ENCODE measurements at places on chromosomes 7 and 10.
A peak's percentile ranks its signal among the peaks of the same experiment; 100 is the strongest.

DNA sequence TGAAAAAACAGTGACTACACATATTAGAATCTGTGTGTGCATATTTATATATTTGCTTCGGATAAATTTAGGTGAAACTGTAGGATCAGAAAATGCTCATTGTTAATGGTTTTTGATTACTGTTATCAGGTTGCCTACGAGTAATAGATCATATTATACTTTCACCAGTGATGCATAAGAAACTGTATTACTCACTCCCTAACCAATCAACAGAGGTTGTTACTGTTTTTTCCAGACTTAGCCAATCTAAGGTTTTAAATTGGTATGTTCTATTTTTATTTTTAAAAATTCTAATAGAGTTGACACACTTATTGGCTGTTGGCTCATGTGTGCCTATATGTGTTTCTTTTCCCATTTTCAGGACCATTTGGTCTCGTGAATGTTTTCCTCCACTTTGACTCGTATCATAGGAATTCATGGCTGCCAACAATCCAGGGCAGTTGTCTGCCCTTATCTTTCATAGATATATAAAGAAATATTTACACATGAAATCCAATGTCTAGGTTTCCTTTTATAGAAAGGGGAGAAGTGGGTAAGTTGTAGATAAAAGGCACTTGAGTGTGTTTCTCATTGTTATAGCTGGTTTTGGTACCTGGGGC, 59.2 kb downstream of the ANLN start:
- DNase-seq, result no peak

DNA sequence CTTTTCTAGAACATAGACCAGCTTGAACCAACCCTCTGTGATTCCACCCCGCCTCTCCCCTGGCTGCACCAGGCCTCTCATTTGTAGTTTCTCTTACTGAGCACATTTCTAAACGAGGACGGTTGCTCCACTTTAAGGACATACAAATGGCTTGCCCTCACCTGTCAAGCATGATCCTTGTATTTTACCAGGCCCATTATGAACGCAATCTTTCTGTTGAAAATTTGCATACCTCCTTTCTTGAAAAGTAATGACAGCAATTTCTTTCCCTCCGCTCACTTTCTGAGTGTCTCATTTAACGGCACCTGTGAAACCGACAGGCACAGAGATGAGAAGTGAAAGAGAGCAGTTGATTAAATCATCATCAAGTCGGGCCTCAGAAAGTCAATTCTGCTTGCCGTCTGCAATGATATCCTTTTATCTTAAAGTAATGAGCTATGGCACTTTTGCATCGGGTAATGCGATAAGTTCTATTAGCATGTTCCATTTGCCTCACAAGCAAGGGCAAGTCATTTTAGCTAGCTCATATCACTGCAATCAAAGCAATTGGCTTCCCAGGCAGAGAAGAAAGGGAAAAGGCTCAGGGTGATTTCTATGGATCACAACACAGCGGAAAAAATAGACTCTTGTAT, 705.6 kb upstream of the GALNT17 start:
- no peak for DNase-seq

GRCh38 chr7:151866761-151867655, 9.9 kb downstream of the PRKAG2 start:
- DNase-seq, result no peak

DNA sequence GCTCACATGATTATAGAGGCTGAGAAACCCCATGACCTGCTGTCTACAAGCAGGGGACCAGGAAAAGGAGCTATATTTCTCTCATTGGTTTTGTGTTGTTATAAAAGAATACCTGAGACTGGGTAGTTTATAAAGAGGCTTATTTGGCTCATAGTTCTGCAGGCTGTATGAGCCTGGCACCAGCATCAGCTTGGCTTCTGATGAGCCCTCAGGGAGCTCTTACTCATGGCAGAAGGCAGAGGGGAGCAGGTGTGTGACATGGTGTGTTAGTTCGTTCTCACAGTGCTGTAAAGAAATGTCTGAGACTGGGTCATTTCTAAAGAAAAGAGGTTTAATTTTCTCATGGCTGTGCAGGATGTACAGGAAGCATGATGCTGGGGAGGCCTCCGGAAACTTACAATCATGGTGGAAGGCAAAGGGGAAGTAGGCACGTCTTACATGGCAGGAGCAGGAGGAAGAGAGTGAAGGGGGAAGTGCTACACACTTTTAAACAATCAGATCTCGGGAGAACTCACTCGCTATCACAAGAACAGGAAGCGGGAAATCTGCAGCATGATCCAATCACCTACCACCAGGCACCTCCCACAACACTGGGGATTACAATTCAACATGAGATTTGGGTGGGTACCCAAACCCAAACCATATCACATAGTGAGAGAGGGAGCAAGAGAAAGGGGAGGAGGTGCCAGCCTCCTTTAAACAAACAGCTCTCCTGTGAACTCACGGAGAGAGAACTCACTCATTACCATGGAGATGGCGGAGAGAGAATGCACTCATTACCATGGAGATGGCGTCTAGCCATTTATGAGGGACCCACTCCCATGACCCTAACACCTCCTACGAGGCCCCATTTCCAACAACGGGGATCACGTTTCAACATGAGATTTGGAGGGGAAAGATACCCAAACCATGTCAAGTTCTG, 133.4 kb downstream of the JCAD start:
- DNase-seq, result no peak

DNA sequence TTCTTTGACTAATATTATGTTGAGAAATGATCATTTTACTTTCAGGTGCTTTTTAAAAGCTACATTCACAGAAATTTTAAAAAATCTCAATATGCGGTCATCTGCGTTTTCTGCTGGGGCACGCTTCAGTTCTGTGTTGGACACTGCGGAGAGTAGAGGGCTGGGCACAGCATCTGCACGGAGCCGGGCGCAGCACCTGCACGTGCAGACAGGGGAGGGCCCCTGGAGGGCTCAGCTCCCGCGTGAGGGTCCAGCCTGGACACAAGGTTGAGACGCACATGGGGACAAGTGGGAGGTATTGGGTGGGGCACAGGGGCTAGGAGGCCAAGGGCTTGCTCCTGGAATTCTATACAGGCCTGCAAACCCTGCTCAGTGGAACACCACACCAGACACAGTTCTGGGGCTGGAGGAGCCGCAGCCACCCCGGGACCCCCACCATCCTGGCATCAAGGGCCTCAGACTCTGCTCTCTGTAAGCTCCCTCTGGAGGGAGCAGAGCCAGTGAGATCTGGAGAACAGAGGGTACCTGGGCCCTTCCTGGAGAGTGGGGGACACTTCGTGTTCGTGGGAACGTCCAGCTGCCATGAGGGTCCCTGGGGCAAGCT, 20.4 kb upstream of the FAM20C start:
- no peak for DNase-seq

GRCh38 chr7:123795917-123796316, 47.1 kb upstream of the WASL start:
- DNase-seq, result no peak

- DNase-seq, result peak; percentile 52
Observed at GRCh38 chr7:50679218-50680007, 103.3 kb downstream of the GRB10 start.

DNA sequence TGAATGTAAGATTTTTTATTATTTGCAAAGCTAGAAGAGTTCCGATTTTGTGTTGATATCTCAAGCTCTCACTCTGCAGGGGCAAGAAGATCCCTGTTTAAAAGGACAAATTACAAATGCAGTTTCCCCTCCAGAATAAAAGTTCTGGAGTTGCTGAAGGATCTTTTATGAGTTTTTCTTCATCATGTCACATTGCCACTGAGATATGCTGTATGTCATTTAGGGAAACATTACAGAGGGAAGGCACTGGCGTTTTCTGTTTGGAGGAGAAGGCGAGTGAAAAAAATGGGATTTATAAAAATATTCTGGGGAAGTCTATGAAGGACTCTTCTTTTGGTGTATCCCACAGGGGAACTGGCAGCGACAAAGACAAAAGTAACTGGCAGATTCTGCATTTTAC, 57.4 kb downstream of the POU6F2 start:
- no peak for DNase-seq

DNA sequence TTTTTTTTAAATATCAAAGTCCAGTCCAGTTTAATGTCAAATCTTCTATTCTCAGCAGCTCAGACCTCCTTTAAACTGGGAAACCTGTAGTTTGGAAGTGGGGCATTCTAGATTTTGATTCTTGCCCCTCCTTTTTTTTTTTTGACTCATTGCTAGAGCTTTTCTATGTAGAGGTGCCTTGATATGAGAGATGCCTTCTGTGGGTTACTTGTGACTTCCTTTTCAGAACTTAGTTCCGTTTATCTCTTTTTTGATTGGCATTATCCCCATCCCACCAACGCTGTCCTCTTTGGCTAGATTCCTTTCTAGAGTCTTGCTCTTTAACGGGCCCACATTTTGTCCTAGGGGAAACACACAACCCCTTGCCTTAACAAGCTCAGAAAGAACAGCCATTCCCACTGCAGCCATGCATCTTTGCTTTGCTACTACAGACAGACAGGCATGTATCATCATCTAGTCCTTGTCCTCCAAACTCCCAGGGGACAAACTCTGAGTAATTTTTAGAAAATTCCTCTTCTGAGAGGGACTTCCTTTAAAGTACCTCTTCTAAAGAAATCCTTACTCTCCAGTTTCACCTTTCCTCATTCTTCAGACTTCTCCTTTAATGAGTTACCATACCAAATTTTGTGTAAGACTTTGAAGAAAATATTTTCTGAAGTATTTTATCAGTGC, 153.6 kb downstream of the PHF14 start:
- DNase-seq, result no peak

- DNase-seq, result no peak
Observed at GRCh38 chr7:149855361-149856305, 17.5 kb downstream of the ZNF862 start.

DNA sequence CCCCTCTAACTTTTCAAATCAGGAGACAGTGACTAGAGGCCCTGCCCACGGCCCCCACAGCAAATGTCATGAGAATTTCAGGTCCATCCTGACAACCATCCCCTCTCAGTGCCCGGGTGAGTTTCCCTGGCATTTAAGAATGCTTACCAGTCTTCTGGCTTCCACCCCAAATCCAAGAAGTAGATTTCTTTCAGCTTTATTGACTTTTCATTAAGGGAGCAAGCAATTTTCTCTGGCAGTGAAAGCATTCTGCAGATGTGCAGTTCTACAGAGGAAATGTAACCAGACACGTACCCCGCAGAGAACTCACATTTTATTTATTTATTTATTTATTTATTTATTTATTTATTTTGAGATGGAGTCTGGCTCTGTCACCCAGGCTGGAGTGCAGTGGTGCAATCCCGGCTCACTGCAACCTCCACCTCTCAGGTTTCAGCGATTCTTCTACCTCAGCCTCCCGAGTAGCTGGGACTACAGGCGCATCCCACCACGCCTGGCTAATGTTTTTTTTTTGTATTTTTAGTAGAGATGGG, 120.9 kb upstream of the KCTD7 start:
- no peak for DNase-seq

DNA sequence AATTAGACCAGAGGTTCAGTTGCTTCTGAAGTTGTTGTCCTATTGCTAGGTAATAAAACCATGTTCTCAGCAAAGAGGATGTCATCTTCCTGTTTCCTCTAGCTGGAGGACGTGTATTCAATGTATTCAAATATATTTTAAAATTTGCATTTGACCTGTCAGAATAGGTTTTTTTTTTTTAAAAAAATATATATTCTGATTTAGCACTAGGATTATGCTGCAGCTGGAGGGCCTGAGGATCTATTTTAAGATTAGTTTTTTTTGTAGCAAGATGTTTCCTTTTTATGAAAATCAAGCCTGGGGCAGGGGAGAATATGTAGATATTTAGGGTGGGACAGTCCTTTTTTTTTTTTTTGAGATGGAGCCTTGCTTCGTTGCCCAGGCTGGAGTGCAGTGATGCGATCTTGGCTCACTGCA, 337.0 kb downstream of the FRMD4A start:
- no peak for DNase-seq

DNA sequence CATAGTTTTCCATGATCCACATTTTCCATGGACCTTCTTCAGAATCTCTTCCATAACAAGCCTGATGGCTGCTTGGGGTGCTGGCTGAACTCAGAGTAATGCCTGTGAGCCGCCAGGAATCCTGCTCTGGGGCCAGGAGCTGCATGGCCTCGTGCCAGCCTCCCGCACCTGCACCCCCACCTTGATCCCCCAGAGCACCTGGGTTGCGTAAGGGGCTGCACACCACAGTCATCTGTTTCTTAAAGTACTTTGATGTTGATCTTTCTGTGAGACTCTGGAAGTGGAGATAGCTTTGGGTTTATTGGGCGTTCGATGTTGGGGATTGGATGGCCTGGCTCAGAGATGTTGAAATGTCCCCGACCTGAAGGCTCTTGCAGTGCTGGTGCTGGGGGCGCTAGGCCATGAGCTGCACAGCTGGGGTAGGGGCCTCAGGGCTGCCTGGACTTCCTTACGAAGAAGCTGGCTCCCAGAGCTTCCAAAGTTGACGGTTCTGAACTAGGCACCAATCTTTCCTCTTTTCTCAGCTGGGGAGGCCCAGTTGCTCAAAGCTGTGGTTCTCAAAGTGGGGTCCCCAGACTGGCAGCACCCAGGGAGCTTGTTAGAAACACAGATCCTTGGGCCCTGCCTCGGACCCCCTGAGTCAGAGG, 534.0 kb downstream of the DNAJB6 start:
- no peak for DNase-seq

DNA sequence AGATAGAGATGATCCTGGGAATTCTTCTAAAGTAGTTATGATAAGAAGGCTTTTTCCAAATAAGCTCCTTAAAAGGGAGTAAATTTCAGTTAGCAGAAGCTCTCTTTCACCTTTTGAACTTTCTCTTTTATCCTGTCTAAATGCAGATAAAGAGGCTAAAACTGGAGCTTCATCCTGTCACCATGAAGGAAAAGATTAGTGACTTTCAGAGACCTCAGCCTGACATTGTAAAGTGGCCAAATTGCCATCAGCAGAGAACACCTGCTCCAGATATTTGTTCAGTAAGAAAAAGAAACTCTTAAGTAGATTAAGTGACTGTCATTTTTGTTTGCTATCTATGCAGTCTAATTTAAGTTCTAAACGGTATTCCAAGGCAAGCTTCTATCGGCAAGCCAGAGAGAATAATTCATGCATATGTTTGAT, 18.3 kb downstream of the VWDE start:
- no peak for DNase-seq

DNA sequence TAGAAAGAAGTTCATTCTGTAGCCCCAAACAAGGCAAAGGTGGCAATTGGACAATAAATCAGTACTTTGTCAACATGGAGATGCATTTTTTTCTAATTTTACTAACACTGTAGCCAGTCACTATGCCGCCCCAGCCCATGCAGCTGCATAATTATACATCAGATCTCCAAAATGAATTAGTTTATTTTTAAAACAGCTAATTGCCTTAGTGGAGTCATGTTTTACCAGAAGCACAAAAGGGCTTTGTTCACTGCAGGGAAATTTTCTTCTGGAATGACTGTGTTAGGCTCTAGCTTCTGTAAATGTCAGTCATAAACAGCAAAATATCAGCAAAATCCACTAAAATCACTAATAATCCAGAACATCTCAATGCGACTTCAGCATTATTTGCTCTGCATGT, 20.1 kb upstream of the HDAC9 start:
- DNase-seq, result no peak

- no peak for DNase-seq
Observed at GRCh38 chr10:36057731-36058130, 415.6 kb upstream of the FZD8 start.

DNA sequence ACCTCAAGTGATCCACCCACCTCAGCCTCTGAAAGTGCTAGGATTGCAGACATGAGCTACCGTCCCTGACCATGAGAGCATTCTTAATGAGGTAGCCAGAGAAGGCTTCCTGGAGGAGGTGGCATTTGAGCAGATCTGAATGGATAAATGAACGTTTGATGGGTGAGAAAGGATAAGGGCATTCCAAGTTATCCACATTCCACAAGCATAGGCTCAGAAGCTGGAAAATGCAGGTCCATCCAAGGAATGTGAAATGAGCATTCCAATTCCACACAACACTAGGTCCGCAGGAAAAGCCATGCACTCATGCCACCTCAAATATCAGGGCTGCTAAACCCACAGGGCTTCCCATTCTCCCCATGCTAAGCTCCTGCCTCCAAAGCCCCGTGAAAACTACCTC, 17.0 kb downstream of the TMEM130 start:
- no peak for DNase-seq
